RWPE1 (cell line): ENCODE measurements at places on chromosomes 4 and X.
A peak's percentile ranks its signal among the peaks of the same experiment; 100 is the strongest.

GRCh38 chrX:87874043-87874442 is 356.4 kb downstream of the KLHL4 start:
- no peak for DNase-seq

- no peak for DNase-seq
Observed at GRCh38 chrX:108132876-108133275, 41.3 kb downstream of the ATG4A start.

DNA sequence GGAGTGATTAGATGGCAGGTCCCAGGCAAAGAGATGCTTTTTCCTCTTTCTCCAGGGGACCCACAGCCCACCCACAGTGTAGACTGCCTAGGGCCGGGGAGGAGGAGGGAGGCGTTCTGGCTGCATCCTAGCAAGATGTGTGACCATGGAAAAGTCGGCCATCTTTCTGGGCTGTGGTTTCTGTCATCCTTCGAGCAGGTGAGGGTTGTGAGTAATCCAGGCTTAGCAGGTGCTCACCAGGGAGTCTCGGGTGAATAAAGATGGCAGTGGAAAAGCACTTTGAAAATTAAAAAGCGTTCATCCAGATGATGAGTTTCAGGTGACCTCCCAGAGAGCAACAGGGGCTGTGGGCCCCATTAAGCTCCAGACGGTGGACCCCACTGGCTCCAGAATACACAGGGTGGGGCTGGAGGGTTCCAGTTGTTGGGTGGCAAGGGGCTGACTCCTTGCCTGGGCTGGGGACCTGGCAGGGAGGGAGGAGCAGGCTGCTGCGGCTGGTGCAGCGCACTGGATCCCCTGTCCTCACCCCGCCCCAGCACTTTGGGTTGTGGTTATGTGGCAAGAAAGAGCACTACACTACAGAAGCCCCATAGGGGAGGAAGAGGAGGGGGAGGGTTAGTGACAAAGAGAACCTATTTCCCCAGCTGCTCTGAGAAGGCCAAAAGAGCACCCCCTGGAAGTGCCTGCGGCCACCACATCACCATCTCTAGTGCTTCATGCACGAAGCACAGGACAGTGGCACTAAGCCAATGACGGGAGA is 23.7 kb downstream of the ELF4 start:
- DNase-seq: no peak

DNA sequence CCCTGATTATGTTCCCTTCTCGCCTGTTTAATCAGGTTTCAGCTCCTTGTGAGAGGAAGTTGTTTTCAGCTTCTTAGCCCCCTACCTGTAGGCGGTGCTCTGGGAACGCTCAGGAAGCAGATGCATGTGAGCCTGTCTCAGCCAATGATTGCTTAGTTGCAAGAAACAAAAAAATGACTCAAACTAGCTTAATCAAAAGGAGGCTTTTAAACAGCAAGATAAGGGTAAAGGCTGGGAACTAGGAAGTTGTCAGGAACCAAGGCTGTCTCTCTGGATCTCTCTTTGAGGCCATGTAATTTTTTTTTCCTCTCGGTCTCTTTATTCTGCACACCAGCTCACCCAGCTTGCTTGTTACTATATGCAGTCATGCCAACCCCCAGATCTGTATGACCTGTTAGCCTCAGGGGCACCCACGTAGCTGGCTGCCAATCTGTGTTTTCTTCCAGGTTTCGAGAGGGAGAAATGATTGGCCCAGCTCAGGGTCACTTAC is 109.1 kb downstream of the PTTG2 start:
- peak; percentile 64 for DNase-seq

DNA sequence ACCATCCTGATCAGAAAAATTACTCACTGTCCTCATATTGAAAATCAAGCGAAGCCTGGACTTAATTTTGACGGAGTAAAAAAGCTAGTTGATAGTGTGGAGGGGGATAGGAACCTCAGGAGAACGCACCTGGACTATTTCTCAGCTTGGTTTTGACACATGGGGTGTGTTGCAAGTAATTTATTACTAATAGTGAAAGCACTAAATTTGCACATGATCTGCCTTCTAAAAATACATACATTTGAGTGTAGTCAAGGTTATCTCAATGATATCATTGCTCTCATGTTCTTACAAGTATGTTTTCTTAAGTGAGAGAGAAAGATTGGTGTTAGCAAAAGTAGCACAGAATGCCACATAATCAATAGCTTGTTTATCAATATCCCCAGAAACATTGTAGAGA is 29.5 kb downstream of the LRIT3 start:
- no peak for DNase-seq

GRCh38 chrX:13755254-13755653 is 20.7 kb downstream of the OFD1 start:
- DNase-seq: no peak

- no peak for DNase-seq
Observed at GRCh38 chrX:154334496-154334895, 38.9 kb downstream of the TKTL1 start.

DNA sequence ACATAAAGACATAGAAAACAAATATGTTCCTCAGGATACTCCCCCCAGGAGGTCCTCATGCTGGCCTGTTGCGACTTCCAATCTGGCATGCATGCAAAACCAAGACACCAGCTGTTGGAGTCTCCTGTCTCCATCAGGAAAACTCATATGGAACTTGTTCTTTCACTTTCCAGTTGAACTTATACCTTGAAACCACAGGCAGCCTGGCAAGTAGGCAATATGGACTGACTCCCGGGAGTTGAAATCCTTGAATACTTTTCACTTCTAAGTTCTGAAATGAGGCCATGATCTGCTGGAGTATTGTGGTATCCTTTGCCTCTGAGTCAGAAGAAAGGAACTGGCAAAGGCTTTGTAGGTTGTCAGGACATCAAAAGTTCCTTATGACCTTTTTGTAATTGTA is 444.2 kb downstream of the IDS start:
- DNase-seq: no peak

DNA sequence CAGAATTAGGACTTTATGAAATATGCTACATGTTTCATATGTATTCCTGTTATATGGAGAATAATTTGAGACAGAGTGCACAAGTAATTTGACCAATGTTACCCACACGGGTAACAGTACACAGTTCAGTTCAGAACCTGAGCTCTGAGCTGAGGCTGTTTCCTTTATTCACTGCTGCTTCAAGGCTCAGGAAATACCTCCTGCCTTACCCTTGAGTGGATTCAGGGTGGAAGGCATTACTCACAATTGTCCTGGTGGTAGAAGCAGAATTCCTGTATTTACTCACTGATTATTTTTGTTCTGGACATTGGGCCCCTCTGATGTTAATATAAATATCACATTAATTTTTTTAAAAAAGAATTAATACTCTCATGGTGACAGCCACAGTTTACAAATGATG is 73.5 kb upstream of the CAMK2D start:
- no peak for DNase-seq

- DNase-seq: no peak
Observed at GRCh38 chr4:6956087-6956433, 46.4 kb downstream of the TBC1D14 start.

GRCh38 chr4:85725721-85726170 is 250.8 kb downstream of the ARHGAP24 start:
- no peak for DNase-seq

DNA sequence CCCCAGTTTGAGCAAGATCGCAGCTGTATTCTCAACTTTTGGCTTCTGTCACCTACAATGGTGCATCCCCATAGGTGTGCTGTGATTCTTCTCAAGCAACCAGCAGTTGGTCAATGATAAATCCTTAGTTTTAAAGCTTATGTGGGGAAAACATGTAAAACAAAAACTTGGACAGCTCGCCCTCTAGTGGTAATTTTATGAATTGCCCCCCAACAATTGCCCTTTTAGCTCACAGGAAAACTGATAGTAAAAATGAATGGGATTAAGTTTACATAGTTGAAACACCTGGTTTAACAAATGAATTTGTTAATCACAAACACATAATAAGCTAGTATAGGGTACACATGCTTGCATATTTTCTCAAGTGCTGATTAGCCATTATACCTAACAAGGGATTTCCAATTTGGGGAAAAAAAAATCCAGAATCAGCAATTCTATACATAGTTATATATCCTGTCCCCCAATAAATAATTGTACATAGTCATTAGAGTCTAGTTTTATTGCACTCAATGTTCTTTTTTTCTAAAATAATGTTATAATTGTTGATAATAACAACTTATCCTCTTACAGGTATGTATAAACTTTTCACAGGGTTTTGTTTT is 30.1 kb downstream of the TEX13A start:
- DNase-seq: no peak

GRCh38 chr4:37812713-37813112 is 13.8 kb upstream of the PGM2 start:
- peak; percentile 51 for DNase-seq

GRCh38 chrX:112270991-112271390 is 188.4 kb upstream of the TRPC5 start:
- DNase-seq: no peak

DNA sequence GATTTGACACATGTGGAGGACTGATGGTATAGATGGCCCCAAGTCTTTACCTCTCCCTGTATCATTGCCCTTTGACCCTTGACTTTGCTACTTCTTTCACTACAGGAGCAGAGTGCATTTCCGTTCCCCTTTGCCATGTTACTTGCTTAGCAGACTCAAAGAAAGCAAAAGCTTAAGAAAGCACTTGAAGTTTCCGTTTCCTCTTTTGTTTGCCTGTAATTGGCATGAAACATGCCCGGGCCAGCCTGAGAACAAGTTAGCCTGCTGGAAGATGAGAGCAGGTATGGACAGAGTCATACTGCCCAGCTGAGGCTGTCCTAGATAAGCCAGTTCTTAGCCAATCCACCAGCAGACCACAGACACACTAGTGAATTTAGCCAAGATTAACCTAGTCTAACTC is 206.0 kb downstream of the BCOR start:
- DNase-seq: peak; percentile 60

DNA sequence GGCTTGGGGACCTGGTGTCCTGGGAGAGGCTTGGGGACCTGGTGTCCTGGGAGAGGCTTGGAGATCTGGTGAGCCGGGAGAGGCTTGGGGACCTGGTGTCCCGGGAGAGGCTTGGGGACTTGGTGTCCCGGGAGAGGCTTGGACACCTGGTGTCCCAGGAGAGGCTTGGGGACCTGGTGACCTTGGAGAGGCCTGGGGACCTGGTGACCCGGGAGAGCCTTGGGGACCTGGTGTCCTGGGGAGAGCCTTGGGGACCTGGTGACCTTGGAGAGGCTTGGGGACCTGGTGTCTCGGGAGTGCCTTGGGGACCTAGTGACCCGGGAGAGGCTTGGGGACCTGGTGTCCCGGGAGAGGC is 12.6 kb downstream of the SHOX start:
- no peak for DNase-seq

- DNase-seq: no peak
Observed at GRCh38 chr4:121842862-121843261, 19.2 kb upstream of the CCNA2 start.

GRCh38 chrX:95919605-95920004 is 765.0 kb upstream of the DIAPH2 start:
- DNase-seq: no peak

DNA sequence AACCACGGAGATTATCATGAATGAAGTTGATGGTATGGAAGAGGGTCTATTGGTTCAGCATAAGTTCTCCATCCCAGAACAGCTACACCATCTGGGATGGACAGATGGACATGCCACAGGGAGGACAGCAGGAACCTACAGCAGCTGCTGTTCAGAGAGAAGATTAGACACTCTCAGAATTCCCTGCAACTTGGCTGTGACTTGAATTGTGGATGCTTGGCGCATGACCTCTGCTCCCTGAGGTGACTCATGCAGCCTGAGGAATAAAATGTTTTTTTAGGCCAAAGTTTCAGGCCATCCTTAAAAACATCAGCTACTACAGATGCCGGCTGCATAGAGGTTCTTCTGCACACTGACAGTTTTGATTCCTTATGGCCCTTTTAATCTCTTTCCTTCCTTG is 97.3 kb downstream of the RS1 start:
- peak; percentile 32 for DNase-seq

DNA sequence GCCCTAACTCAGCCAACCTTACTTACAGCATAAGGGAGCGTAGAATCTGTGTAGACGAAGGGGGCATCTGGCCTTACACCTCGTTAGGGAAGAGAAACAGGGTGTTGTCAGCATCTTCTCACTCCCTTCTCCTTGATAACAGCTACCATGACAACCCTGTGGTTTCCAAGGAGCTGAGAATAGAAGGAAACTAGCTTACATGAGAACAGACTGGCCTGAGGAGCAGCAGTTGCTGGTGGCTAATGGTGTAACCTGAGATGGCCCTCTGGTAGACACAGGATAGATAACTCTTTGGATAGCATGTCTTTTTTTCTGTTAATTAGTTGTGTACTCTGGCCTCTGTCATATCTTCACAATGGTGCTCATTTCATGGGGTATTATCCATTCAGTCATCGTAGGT is 14.6 kb downstream of the PLP1 start:
- no peak for DNase-seq

GRCh38 chr4:182752158-182752910 is 164.9 kb downstream of the DCTD start:
- no peak for DNase-seq

GRCh38 chr4:121584836-121585235 is 111.9 kb downstream of the ANXA5 start:
- no peak for DNase-seq

DNA sequence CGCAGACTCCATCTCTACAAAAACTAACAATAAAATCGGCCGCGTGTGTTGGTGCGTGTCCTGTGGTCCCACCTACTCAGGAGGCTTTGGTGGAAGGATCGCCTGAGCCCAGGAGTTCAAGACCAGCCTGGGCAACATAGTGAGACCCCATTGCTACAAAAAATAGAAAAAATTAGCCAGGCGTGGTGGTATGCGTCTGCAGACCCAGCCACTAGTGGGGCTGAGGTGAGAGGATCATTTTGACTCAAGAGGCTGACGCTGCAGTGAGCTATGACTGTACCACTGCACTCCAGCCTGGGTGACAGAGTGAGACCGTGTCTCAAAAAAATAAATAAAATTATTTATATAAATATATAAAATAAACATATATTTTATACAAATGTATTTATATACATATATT is 22.3 kb downstream of the ASMTL start:
- DNase-seq: no peak

DNA sequence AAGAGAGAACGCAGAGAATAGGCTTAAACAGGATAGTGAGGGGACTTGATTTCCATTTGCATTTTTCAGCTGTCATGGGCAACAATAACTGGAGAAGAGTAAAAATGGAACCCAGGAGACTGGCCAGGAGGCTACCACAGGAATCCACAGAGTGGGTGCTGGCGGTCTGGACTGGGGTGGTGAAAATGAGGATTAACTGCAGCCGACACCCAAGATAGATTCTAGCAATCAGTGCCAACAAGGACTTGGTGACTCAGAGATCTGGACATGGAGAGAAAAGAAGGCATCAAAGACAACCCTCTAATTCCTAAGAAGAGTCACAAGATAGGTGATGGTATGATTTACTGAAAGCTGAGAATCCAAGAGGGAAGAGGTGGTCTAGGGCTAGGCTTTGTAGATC is 102.8 kb downstream of the ATP8A1 start:
- no peak for DNase-seq

- DNase-seq: no peak
Observed at GRCh38 chr4:80182237-80182866, 15.0 kb upstream of the PRDM8 start.

- DNase-seq: no peak
Observed at GRCh38 chr4:152559641-152560040, 23.7 kb upstream of the FBXW7 start.

- peak; percentile 79 for DNase-seq
Observed at GRCh38 chrX:154368630-154369448, 5.6 kb downstream of the FLNA start.
